Muscle of back (tissue), 13 donors: ENCODE measurements at places on chromosomes 2 and 18. TPM values are rescaled to one million over a fixed set of nuclear protein-coding genes. Genes with fewer than 3 reads are reported as not detected.

Gene RAD51AP2
- 0.45 TPM for polyA plus RNA-seq

Gene APCDD1
- polyA plus RNA-seq, result 15.6 TPM

Gene TMEM182
- 142 TPM for polyA plus RNA-seq

Gene WNT10A
- not detected for polyA plus RNA-seq
